Stimulated activated CD8-positive, alpha-beta memory T cell treated with anti-CD3 and anti-CD28 coated beads, Interleukin-15, amount 100 ng/mL, for 48 hours (primary cell): ENCODE measurements at places on chromosomes 6 and 20.

GRCh38 chr20:8505476-8506200, 373.6 kb downstream of the PLCB1 start:
- no peak for DNase-seq

- DNase-seq: no peak
Observed at GRCh38 chr6:142395768-142396231, 94.0 kb downstream of the ADGRG6 start.

DNA sequence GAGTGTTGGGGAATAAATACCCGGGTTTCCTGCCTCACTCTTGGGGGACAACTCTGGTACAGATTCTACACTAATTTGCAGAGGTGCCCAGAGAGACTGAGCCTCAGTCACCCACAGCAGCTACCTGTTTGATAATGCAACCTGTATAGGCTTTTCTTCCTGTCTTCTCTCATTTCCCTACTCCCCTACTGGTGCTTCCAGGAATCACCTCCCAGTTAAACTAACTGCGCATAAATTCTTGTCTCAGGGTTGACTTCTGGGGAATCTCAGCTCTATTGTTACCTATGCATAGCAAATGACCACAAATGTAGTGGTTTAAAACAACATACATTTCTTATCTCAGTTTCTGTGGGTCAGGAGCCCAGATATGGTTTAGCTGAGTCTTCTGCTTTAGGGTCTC, 11.3 kb downstream of the OCSTAMP start:
- no peak for DNase-seq

DNA sequence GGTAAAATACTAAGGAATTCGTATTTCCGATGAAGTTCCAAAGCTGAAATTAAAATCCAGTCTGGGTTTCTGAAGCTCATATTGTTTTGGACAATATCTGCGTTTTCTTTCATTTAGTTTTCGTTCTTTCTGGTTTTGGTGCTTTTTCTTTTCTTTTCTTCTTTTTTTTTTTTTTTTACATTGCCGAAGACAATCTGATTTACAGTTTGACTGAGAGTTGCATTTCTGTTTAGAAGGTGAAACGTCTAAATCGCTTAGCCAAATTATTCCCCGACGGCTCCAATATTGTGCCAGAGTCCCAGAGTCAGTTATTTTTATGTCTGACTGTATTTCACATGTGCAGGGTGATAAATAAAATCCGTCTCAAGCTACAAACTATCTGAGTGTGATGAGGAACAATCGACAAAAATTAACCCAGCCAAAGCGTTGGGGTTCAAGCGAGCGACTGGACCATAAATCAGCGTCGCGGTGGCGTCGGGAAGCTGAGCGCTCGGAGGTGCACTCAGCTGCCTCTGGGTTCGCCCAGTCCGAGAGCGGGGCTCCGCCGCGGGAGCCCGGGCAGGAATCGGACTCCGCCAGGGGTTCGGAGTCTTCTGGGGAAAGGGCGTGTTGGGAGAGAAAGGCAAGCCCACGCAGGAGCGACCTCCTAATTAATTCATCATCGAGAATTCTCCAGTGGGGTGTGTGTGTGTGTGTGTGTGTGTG, 8.2 kb upstream of the TBX18 start:
- no peak for DNase-seq

GRCh38 chr6:166554316-166554715, 32.2 kb downstream of the RAMACL start:
- DNase-seq: no peak

- no peak for DNase-seq
Observed at GRCh38 chr6:36229223-36229622, 32.7 kb downstream of the BRPF3 start.

- no peak for DNase-seq
Observed at GRCh38 chr20:25317351-25318075, 69.6 kb downstream of the PYGB start.

GRCh38 chr6:35468980-35469750, 964 bp downstream of the RPL10A start:
- DNase-seq: no peak

DNA sequence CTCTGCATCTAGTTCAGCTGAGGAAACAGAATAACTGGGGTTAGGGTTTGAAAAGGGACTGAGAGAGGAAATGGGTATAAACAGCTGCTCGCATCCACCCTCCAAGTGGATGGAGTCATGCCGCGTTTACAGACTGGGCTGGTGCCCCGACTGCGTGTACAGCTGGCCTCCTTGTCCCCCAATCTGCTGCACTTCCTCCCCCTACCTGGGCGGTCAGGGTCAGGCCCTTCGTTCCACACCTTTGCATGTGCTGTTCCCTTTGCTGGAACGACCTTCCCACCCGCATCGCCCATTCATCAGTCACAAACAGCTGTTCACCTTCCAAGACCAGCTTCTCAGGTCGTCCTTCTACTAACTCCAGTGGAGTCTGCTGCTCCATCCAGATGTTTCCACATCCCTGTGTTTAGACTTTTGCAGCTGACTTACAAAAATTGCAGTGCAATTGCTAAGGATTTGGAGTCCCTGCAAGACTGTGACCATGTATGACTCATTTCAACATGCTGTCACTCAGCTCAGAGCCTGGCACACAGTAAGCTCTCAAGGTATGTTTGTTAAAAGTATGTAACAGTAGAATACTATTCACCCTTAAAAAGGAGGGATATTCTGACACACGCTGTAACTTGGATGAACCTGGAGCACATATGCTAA, 129.3 kb downstream of the DTNBP1 start:
- DNase-seq: no peak

DNA sequence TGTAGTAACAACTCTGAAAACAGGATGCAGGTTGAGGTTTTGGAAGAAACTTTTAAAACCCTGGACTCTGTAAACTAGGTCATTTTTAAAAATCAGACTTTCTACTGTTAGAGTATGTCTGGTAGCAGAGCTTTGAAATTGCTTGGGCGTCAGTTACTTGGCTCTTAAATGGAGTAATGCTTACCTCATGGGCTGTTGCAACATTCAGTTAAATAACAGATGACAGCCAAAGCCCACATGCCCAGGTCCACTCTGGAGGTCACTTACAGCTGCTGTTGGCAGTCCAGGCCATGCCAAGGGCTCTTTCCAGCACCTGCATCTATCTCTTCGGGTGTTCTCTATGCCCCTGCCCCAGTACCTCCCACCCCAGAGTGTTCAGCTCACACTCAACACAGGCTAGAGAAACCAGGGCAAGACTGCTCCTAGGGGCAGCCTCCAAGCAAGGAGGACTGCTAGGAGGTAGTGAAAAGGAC, 96.4 kb downstream of the BANF2 start:
- no peak for DNase-seq

GRCh38 chr6:109093732-109094415, 772 bp downstream of the SESN1 start:
- no peak for DNase-seq

GRCh38 chr6:31122791-31123706, 2.8 kb upstream of the CDSN start:
- no peak for DNase-seq

- DNase-seq: no peak
Observed at GRCh38 chr20:45339799-45340198, 8.4 kb downstream of the SDC4 start.

DNA sequence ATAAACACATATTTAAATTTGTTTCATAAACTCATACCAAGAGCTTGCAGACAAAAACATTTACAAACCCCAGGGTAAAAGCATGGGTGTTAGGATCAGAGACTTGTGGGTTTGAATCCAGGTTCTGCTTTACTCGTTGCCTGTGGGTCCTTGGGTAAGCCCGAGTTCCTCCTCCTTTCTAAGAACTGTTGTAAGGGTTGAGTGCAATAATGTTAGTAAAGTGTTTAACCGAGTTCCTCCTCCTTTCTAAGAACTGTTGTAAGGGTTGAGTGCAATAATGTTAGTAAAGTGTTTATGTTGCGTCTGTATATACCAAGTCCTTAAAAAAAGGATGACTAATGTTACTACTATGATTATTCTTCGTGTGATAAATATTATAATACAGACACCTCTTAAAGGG, 18.7 kb downstream of the CCDC170 start:
- DNase-seq: no peak

- peak; percentile 34 for DNase-seq
Observed at GRCh38 chr6:35552285-35552917, 39.7 kb upstream of the TULP1 start.

- no peak for DNase-seq
Observed at GRCh38 chr6:14429396-14429795, 311.8 kb downstream of the CD83 start.

- no peak for DNase-seq
Observed at GRCh38 chr6:69622230-69622629, 174.6 kb downstream of the LMBRD1 start.
